ENCODE measurements at places on chromosomes 4 and X.

- no peak for DNase-seq
Measured at GRCh38 chr4:151163855-151164254, 64.4 kb downstream of the RPS3A start.

DNA sequence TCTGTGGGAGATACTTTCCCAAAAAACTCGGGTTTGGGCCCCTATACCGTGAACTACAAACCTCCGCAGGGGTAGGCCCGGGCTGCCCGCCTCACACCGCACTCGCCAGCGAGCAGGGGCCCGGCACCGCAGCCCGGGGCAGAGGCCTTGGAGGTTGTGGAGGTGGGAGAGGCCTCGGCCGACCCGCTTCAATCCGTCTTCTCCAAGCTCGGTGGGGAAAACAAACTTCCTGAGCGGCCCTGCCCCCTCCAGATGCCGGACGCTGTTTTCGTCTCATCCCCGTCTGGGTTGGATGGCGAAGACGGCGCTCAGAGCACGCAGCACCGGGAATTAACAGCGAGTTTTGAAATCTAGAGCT lies 442 bp upstream of the MCUB start:
- no peak for DNase-seq

GRCh38 chr4:63566658-63567057 lies 842.6 kb downstream of the TECRL start:
- no peak for DNase-seq

DNA sequence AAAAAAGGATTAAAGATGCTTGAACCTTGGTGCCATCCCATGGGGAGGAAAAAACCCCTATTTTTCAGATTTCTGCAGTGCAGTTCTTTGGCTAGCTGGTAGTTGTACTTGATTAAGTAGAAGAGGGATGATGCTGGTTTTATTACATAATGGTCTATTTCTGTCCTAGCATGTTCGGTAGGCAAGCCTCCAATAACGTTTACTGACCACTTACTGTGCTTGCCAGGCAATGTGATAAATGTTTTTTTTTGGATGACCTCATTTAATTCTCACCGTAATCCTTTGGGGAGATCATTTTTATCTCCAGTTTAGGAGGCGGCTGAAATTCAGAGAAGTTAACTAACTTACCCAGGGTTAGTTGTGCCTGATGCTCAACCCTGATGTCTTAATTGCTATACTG lies 92.1 kb upstream of the RPA4 start:
- DNase-seq, result no peak

GRCh38 chr4:15592799-15593198 lies 62.4 kb downstream of the FBXL5 start:
- no peak for DNase-seq

- DNase-seq, result no peak
Measured at GRCh38 chr4:67131224-67131623, 414.1 kb downstream of the CENPC start.

DNA sequence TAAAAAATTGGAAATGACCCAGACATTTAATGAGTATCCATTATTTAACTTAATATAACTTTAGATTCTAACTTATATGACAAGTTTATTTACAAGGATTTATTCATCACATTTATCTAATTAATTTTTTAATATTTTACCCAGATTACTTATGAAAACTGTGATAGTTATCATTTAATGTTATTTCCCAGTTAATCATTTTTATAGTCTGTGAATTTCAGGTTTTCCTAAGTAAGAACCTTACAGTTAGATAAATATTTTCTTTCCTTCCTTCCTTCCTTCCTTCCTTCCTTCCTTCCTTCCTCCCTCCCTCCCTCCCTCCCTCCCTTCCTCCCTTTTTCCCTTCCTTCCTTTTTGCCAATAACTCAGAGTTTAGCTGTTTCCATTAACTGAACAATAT lies 14.8 kb upstream of the FHDC1 start:
- DNase-seq, result no peak

DNA sequence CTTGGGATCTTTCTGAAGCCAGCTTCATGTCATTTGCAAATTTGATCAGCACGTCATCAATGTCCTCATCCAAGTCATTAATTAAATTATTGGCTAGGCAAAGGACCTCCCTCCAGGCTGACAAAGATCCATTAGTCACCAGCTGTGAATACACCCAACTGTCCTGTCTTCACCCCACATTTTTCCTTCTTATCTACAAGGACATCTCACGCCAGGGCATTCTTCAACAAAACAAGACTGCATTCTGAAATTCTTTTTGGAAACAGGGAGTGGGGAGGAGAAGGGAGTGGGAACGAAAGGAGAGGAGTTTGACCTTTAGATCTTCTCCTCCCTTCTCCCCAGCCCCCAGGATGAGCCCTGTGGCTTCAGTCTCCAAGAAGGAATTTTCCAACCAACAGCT lies 32.7 kb downstream of the NLGN3 start:
- no peak for DNase-seq

DNA sequence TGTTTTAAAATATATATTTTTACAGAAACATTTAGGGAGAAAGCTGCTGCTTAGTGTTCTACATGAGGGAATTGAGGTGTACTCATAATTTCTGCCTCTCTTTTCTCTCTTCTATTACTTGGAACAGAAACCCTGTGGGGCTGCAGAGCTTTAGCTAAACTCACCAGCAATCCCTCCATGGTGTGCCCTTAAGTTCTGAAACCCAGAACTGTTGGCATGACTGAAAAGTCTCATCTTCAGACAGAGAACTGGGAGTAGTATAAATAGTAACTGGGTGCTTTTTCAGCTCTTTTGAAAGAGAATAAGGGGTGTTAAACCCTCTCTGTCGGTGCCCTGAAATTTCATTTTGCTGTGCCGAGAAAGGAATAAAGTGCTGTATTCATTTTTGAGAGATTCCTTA lies 294.9 kb upstream of the BOD1L1 start:
- no peak for DNase-seq

DNA sequence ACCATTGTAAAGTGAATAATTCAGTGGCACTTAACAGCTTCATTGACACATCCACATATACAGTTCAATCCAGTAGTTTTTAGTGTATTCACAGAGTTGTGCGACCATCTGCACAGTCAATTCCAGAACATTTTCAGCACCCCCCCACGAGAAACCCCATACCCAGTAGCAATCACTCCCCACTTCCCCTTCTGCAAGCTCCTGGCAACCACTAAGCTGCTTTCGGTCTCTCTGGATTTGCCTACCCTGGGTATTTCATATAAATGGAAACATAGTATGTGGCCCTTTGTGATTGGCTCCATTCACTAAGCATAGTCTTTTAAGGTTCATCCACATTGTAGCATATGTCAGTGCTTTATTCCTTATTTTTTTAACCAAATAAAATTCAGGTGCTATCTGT lies 10.0 kb downstream of the MSL3 start:
- DNase-seq, result no peak

GRCh38 chr4:3332498-3332897 lies 39.7 kb downstream of the RGS12 start:
- DNase-seq, result no peak

- no peak for DNase-seq
Measured at GRCh38 chr4:6449746-6450369, 22.6 kb downstream of the PPP2R2C start.

GRCh38 chr4:47167081-47168035 lies 136.0 kb downstream of the GABRB1 start:
- no peak for DNase-seq

DNA sequence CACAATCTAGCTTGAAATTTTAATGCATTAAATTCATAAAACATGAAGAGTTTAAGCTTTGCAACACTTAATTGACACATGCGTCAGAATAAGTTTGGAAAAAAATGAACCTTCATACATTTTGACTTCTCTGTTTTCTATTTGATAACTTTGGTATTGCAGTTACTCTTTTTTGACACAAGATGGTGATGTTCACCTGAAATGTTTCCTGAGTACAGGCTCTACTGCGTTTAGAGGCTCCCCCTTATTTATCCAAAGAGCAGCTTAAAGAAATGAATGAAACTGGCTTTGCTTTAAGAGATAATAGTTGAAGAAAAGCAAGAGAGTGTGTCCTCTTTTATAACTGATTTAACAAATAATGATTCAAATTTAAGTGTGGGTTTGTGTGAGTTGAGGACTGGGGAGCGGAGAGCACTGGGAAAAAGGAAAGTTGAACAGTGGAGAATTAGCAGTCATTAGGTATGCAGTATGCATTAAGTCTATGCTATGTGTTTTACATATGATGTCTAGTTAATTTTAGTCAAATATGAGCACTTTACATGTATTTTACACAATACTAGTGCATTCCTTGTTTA lies 180.6 kb upstream of the NUDT6 start:
- DNase-seq, result no peak

GRCh38 chrX:125203365-125203736 lies 116.3 kb upstream of the TEX13C start:
- no peak for DNase-seq

- peak; percentile 29 for DNase-seq
Measured at GRCh38 chr4:77044461-77045150, 31.2 kb downstream of the CCNI start.

- DNase-seq, result no peak
Measured at GRCh38 chrX:81280148-81280547, 78.2 kb downstream of the SH3BGRL start.

DNA sequence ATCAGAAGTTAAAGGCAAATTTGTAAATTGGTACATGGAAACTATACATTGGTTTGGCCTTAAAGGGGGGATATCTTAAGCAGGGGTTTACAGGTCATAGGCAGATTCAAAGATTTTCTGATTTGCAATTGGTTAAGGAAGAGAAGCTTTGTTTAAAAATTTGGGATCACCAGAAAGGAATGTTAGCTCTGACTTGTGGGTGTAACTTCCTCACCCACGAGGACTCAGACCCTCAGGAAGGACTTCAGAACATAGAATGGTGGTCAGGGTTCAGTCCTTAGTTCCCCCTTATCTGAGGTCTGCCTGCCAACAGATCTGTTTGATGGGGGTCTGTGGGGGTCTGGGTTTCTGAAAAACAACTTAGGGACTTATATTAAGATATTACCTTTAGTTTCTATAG lies 427.4 kb upstream of the DIPK2B start:
- DNase-seq, result no peak

- DNase-seq, result no peak
Measured at GRCh38 chrX:16999275-16999674, 52.8 kb downstream of the REPS2 start.

DNA sequence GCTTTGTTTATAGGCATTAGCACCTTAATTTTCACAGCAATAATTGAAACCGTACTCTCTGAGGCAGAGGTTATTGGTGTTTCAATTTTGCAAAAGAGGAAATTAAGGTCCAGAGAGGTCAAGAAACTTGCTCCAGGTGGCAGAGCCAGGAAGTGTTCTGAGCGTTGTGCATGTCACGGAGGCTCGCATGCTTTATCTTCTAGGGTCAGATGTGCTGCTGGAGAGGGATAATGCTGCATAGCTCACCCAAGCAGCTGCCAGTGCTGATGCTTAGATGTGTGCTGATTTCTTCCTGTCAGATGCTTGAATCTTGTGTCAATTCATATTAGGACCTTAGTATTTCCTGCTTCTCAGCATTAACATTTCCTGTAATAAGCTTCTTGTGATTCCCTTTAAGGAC lies 13.0 kb upstream of the FGF5 start:
- no peak for DNase-seq

- DNase-seq, result no peak
Measured at GRCh38 chrX:51598899-51599298, 19.8 kb downstream of the CENPVL3 start.
